ENCODE measurements at places on chromosomes 13 and 19.

DNA sequence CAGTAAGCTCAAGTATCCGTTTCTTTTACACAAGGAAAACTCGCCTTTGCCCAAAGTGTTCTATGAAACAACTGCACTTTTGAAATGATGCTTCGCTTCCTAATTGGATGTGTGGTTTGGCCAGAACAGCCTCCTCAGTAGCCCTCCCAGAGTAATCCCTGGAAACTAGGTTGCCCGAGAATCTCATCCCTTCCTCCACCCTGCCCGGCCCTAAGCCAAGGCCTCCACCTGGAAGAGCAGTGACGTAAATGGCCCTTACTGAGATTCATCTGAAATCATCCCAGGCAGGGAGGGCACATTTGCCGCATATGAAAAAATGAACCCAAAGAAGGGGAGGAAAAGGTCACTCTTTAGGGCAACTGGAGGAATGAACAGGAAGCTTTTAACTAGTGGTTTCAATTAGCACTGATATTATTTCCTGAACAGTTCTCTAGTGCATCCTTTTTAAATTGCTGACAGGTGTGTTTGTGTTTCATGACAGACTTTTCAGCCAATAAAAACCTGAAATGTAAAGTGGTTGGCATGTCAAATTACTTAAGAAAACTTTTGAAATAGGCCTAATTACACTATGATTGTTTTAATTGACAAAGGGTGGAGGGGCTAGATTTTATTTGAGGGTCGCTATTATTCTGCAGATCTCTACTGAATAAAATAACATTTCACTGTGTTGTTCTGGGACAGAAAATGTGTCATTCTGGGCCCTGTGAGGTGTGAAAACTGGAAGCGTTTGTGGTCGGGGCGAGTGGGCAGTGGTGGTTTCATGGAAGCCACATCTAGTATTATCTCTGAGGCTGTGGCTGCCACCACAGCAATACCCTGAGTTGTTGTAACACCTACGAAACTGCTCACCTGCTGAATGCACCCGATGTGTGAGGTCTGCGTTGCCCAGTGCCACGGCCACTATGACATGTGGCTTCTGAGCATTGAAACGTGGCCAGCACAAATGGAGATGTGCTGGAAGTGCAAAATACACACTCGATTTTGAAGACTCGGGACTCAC is 112.1 kb downstream of the ZIC5 start:
- no peak for DNase-seq

DNA sequence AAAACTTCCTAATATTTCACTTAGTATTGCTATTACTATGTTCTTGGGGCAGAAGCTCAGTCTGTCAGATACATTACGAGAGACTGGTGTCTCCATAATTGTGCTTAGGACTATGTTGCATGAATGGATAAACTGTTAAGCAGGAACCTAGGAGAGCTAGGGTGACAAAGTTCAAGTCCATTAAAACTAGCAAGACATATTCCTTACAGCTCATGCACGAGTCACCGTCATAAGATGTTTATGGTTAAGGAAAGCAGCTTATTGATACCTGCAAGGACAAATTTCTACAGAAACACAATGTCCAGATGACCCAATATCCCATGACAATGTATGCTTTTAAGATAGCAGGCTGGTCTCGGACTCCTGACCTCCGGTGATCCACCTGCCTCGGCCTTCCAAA is 5.7 kb upstream of the ZNF813 start:
- DNase-seq: no peak

DNA sequence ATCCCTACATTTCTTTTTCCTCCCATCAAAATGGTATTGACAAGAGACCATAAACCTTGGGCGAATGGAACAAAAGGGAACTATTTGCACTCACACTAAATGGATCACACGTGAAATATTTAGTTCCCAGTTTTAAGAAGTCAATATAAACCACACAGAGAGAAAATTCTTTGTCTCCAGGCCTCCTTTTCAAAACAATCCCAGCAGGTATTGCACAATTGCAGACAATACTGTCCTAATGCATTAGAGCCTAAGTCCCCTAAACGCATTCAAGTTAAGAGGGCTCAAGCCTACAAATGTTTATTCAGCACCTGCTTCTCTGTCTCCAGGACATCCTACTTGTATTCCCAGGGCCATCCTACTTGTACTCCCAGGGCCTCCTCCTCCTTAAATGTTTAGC is 1.3 kb upstream of the B3GLCT start:
- no peak for DNase-seq

- no peak for DNase-seq
These were observed 40.4 kb upstream of the ZNF254 start for GRCh38 chr19:24046550-24046949.

DNA sequence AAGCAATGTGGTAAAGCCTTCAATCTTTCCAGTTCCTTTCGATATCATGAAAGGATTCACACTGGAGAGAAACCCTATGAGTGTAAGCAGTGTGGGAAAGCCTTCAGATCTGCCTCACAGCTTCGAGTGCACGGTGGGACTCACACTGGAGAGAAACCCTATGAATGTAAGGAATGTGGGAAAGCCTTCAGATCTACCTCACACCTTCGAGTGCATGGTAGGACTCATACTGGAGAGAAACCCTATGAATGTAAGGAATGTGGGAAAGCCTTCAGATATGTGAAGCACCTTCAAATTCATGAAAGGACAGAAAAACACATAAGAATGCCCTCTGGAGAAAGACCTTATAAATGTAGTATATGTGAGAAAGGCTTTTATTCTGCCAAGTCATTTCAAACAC is 15.6 kb upstream of the ZNF763 start:
- DNase-seq: no peak

DNA sequence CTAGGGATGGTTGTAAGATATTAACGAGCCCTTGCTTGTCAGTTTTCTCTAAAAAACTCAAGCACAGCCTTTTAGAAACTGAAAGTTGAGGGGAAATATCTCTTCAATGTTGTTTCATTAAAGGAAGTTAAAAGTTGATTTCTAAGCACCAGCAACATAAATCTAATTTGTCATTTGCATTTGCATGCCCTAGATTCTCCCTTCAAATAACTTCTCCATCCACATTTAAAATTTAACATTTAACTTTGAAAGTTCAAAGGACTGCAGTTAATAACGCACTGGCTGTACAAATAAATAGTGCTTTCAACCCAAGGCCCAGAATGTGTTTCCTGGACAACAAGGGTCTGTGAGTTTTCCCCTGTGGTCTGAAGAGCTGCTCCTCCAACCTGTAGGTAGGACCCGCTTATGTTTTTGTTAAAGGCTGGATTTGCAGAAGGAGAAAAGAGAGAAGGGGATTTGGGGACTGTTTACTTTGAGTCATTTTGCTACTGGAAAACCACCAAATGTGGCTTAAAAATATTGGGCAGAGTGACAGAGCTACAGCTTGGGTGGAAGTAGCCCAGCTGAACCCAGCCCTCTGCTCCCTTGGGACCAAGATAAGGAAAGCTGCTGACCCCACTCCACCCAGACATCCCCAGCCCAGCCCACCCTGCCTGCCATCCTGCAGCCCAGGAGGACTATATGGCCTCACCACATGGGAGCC is 39.8 kb downstream of the TNFRSF19 start:
- DNase-seq: no peak

DNA sequence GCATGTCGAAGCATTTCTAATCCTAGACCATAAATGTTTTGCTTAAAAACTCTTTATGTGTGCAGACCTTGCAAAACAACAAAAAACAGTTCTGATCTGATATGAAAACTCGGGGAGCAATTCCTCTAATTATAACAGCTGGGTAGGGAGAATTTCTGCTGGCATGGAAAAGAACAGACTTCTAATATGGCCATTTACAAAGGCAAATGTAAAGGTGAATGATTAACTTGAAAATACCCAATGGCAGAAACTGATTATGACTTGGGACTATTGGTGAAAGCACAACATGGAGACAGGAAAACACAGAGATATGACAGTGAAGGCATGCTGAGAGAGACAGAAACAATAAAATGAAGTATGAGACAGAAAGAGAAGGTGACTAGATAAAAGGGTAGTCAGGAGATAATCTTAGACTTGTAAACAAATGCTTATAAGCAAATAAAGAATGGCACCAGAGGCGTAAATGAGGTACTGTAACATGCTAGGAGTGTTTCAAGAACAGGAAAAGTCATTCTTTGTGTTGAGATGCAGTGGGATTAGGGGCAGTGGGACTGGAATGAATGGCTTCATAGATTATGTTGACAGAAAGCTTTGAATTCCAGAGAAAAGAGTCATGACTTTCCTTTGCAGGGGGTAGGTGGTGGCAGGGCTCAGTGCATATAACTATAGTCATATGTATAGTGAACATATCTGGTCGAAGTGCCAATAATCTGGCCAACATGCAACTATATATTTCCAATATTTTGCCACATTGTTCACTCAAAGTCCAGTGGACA is 393.0 kb downstream of the ITGBL1 start:
- DNase-seq: no peak

DNA sequence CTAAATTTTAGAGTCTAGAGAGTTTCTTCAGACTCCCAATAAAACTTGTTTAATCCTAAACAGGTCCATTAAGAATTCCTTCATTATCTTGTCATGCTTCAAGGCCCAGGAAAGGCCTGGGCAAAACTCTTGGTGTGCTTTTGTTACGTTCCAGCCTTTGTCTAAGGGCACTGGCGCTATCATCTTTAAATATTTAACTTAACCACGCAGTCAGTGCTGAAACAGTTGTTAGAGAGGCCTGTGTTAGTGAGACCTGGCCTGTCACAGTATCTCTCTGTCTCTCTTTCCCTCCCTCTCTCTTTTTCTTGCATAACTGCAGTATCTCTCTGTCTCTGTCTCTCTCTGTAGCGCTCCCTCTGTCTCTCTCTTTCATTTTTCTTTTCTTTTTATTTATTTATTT is 8.2 kb upstream of the OR1M1 start:
- DNase-seq: no peak

DNA sequence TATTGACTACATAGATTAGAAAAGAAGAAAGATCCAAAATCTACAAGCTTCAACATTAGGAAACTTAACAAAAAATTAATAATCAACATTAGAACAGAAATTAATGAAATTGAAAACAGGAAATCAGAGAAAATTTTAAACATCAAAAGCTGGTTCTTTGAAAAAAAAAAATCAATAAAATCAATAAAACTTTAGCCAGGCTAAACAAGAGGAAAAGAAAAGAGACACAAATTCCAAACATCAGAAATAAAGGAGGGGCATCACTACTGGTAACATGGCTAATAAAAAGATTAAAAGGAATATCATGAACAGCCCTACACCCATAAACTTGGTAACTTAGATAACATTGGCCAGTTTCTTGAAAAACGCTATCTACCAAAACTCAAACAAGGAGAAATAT is 110.2 kb downstream of the ATP11A start:
- DNase-seq: no peak

DNA sequence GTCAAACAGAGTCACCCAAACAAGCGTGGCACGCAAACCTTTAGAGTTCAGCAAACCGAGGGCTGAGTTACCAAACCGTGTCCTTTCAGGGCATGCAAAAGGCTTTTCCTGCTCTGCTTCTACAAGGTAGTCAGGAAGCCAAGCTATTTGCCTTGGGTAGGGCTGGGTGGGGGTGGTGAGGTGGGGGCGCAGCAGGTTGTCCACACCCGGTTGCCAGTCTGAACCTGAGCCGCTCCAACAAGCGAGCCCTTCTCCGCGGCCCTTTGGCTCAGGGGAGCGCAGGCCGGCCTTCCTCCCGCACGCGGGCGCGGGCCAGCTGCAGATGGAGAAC is 347 bp upstream of the CLDN10 start:
- no peak for DNase-seq

DNA sequence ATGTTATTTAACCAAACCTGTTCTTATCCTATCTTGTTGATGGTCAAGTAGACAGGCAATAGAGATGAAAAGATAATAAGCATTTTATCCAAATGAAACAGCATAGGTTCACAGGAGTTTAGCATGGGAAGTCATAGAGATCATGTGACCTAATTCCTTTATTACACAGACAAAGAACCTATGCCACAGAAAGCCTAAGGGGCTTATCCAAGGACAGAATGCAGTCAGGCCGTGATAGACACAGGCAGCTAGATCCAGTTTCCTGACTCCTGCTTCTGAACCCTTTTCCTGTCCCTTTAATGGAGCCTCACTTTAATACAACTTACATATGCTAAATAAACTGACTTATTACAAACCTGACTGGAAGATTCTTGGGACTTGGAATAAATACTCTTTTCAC is 532.1 kb downstream of the IRS2 start:
- no peak for DNase-seq

GRCh38 chr13:51781246-51782022 is 22.5 kb downstream of the DHRS12 start:
- DNase-seq: no peak

GRCh38 chr13:100581504-100581903 is 7.1 kb downstream of the GGACT start:
- no peak for DNase-seq

DNA sequence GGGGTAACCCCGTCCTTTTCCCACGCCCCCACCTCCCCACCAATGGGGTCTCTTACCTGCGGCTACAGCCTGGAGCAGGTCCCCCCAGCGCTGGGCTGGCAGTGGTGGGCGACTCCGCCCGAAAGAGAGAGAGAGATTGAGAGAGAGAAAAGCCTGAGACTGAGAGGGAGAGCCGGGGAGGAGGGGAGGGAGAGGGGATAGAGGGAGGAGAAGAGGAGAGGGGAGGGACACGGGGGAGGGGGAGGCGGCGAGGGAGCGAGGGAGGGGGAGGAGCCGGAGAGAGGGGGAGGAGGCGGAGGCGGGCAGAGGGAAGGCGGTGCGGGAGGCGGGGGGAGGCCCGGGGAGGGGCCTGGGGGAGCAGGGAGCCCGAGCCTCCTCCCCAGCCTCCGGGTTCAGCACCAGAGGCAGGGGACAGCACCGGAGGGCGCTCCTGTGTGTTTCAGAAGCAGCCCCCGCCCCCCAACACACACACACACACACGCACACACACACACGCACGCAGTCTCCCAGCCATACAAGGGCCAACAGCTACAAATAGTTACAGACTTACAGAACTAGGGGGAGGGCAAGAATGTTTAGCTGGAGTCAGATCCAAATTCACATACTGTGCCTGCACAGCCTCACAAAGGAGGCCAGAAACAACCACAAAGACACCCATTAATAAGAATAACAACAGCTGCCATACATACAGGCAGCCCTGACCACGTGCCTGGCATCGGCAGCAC is at the start of gene SLC8A2:
TSS of gene SLC8A2 (minus strand) at position 161 of the 725 bp plus-strand sequence. CDS start 5,490 bp downstream, outside the sequence.
- peak; percentile 61 for DNase-seq

DNA sequence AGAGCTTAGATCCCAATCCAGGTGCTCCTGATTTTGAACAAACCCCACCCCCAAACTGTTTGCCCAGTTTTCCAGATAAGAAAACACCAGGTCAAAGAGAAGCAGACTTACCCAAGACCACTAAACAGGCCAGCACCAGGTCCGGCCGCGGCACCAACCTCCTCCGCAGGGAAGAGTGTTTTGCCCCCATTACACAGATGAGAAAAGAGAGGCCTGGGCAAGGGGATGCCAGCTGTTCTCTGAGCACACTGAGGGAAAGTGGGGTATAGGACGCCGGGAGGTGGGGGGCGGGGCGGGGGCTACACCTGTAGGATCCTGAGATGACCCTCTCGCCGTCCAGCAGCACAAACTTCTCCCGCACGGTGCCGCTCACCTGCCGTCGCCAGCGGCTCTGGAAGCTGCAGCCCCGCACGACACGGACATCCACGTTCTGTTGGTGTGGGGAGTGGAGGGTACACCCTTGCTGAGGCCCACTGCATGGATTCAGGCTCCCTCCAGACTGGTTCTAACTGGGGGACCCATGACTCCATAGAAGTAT is 3.1 kb downstream of the SPACA4 start:
- no peak for DNase-seq

- no peak for DNase-seq
These were observed 7.8 kb downstream of the ZBTB7A start for GRCh38 chr19:4058693-4059452.

- DNase-seq: no peak
These were observed 10.5 kb downstream of the LPAR6 start for GRCh38 chr13:48402325-48402932.
